Body of pancreas (tissue), 4 donors: ENCODE measurements at places on chromosomes 11 and 22. TPM values are rescaled to one million over a fixed set of nuclear protein-coding genes. Genes with fewer than 3 reads are reported as not detected.

Gene NAALAD2
- not detected for total RNA-seq

GRCh38 chr11:81674211-81674610, 1059.5 kb downstream of the FAM181B start:
- DNase-seq, result no peak
- no peaks in the 10 kb centered on the region for H3K4me1 ChIP-seq
- no peak overlapping the region for H3K4me3 ChIP-seq
- no peak overlapping the region for H3K27ac ChIP-seq

GRCh38 chr22:49670456-49671330, 157.0 kb downstream of the BRD1 start:
- H3K27ac ChIP-seq, result no peak overlapping the region
- H3K4me3 ChIP-seq, result no peak overlapping the region
- no peak for DNase-seq
- no peaks in the 10 kb centered on the region for H3K4me1 ChIP-seq

Gene MMP7
- total RNA-seq, result 105 TPM

DNA sequence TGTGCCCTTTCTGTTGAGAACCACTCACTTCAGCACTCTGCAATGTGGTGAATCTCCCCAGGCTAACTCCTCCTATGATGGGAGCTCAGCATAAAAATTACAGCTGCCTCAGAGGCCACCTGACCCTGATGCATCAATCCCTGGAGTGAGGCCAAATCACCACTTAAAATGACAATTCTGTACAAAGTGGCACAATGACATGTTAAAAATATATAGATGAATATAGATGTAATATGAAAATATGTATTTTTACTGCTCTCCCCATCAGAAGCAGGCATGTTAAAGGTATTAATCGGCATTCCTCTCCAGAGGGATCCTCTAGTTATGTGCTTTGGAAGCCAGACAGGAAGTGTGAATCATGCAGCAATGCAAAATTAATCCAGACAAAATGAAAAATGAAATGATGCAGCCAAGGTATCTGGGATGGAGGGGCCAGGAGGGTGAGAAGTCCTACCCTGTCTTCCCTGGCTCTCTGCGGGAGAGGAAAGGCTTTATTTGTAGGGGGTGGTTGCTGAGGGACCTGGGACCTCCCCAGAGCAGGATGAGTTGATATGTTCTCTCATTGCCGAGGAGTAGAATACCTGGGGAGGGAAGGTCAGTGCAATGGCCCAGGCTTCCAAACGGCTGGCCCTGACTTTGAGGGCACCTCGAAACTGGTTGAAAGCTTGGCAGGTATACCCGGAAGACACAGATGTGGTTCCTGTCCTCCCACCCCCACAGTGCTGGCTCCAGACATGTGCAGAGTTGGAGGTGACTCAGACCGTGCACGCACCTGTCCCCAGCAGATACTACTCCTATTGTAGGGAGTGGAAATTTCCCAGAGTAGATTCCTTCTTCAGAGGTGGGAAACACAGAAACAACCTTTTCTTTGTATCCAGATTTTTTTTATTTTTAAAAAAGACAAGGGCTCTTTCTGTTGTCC, 347.9 kb upstream of the NCAM1 start:
- no peak overlapping the region for H3K4me3 ChIP-seq
- H3K27ac ChIP-seq, result peak overlapping the region; percentile 89
- DNase-seq, result peak; percentile 68
- H3K27me3 ChIP-seq, result no peaks in the 10 kb centered on the region
- peaks cover 7% of the 10 kb centered on the region for H3K4me1 ChIP-seq
- H3K36me3 ChIP-seq, result no peaks in the 10 kb centered on the region

DNA sequence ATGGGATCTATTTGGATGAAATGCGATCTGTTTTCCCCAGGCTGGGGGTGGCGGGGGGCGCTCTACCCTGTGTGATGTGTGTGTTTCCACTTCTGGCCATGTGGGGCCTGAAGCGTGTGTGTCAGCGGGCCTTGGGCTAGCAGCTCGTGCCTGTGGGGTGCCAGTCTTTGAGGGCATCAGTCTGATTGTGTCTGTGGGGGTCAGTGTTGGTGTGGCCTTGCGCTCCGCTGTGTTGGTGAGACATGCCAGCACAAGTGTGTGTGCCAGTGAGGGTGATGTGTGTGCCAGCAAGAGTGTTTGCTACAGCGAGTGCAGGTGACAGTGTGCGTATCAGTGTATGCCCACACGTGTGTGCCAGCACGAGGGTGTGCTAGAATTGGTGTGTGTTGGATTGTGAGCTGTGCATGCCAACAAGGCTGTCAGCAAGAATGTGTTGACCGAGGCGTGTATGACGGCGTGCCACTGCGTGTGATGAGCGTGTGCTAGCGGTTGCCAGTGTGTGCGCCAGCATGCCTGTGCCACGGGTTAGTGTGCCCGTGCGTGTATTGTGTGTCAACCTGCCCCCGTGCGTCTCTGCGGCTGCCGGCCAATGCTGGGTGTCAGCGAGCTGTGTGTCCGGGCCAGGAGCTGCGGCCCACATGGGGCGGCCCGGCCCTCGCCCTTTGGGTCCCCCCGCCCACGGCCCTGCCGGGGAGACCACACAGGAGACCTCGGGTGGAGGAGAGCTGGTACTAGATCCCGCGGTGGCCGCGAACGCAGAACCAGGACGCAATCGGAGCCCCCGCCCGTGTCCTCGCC, 519 bp downstream of the ARRB1 start:
- H3K27ac ChIP-seq, result peak overlapping the region; percentile 88
- peaks cover 55% of the 10 kb centered on the region for H3K4me1 ChIP-seq
- H3K27me3 ChIP-seq, result no peaks in the 10 kb centered on the region
- peak; percentile 76 for DNase-seq

DNA sequence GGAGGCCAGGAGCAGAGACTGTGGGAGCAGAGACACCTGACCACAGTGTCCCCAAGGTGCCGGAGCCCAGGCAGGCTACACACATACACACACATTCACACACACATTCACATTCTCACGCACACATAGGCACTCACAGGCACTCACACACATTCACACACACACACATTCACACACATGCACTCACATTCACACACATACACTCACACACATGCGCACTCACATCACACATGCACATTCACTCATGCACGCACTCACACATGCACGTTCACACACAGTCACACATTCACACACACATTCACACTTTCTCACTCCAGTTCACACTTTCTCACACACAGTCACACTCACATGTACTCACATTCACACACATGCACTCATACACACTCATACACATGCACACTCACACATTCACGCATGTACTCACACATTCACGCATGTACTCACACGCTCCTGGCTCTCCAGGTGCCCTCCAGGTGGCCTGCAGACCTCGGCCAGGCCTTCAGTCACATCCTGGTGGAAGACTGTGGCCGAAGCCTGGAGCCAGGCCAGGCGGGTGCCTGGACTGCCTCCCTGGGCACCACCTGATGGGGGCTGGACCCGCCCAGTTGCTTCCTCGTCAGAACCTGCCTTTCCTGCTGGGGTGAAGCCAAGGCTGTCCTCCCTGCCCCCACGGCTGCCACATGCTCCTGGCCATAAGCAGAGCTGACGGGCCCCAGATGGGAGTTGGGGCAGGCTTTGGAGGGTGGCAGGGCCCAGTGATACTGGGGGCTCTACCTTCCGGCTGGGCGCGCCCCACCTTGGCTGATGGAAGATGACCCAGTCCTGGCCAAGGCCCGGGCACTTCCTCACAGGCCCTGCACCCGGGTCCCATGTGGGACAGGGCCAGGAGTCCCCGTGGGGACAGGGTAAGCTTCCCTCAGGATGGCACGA, 89.5 kb downstream of the WNT7B start:
- DNase-seq, result peak; percentile 81
- peaks cover 8% of the 10 kb centered on the region for H3K4me1 ChIP-seq
- no peaks in the 10 kb centered on the region for H3K36me3 ChIP-seq
- H3K27ac ChIP-seq, result peak overlapping the region; percentile 44
- no peak overlapping the region for H3K4me3 ChIP-seq

DNA sequence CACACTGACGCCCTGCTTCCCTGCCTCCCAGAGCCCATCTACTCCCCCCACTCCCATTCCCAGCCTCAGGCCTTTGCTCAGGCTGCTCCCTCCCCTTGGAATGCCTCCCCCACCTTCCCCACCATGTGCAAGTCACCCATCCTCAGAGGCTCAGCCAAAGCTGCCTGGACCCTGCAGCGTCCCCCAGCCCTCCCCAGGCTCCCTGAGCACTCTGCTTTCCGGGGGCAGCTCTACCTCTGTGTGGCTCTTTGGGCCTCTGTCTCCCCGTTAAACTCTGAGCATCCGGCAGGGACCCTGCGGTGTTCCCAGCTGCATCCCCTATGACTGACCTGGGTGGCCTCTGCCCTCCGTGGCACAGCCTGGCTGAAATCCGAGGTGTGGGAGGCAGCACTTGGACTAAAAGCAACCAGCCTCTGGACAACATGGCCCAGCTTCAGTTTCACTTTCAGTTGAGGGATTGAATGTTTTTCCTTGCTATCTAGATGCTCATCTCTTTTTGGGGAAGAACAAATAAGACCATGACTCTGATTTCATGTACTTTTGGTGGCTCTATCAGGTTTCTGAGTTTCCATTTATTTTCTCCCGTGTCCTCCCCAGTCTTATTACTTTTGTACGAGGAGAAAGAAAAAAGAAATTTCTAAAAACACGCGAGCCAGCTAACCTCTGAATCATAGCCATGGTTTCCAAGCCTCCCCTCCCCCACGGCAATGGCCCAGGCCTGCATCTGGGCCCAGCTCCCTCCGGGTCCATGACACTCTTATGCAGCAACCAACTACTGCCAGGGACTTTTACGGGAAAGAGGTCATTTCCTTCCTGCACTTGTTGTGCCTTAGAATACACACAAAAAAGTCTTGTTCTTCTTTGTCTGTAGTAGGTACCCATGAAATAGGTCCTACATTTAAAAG, 3.8 kb downstream of the APOL3 start:
- H3K36me3 ChIP-seq, result no peaks in the 10 kb centered on the region
- peak; percentile 72 for DNase-seq
- H3K27ac ChIP-seq, result peak overlapping the region; percentile 22
- peaks cover 43% of the 10 kb centered on the region for H3K4me1 ChIP-seq
- H3K27me3 ChIP-seq, result no peaks in the 10 kb centered on the region

Gene ROBO4
- total RNA-seq, result 13.2 TPM
